Smooth muscle cell of the pulmonary artery (primary cell): ENCODE measurements at places on chromosomes 11 and 22. TPM values are rescaled to one million over a fixed set of nuclear protein-coding genes. Genes with fewer than 3 reads are reported as not detected.

The MRGPRE gene
- 0.20 TPM in 1 of 2 replicates, not detected in the other for total RNA-seq

The LMO1 gene
- total RNA-seq: not detected in 2 replicates

The YAP1 gene
- 203 and 218 TPM in 2 replicates for total RNA-seq

The OR52I1 gene
- total RNA-seq: not detected in 2 replicates

The PRR5 gene
- 1.8 and 2.3 TPM in 2 replicates for total RNA-seq

The DLG2 gene
- total RNA-seq: 1.6 and 1.9 TPM in 2 replicates

The JAML gene
- total RNA-seq: not detected in 2 replicates

The APOA1 gene
- total RNA-seq: 4.4 and 6.8 TPM in 2 replicates

The C11orf87 gene
- total RNA-seq: 0.20 and 1.9 TPM in 2 replicates

The CCDC90B gene
- 51.6 and 55.9 TPM in 2 replicates for total RNA-seq

The KCTD17 gene
- total RNA-seq: 26.1 and 36.0 TPM in 2 replicates

The CHADL gene
- 1.1 and 1.2 TPM in 2 replicates for total RNA-seq

The PPP1R14B gene
- 144 and 186 TPM in 2 replicates for total RNA-seq

The HEPHL1 gene
- not detected in 2 replicates for total RNA-seq

The NRIP3 gene
- total RNA-seq: 6.8 and 12.7 TPM in 2 replicates

The TBCEL gene
- total RNA-seq: 21.7 and 30.7 TPM in 2 replicates

The MMP10 gene
- 3.8 and 5.1 TPM in 2 replicates for total RNA-seq

The YPEL1 gene
- total RNA-seq: 1.2 and 1.6 TPM in 2 replicates

The RDX gene
- total RNA-seq: 58.8 and 68.7 TPM in 2 replicates

The OR2D2 gene
- total RNA-seq: 0.13 and 0.36 TPM in 2 replicates

The RTN4RL2 gene
- total RNA-seq: 0.13 TPM in 1 of 2 replicates, not detected in the other

The PACSIN3 gene
- 18.2 and 25.2 TPM in 2 replicates for total RNA-seq

The CALCA gene
- not detected in 2 replicates for total RNA-seq

The ENTHD1 gene
- total RNA-seq: not detected in 2 replicates

The FGF3 gene
- not detected in 2 replicates for total RNA-seq

The BIK gene
- not detected in 2 replicates for total RNA-seq

The APOBEC3G gene
- 3.8 and 16.2 TPM in 2 replicates for total RNA-seq

The MS4A8 gene
- total RNA-seq: not detected in 2 replicates

The OOSP1 gene
- total RNA-seq: not detected in 2 replicates

The CRYBA4 gene
- not detected in 2 replicates for total RNA-seq

The OR52E6 gene
- not detected in 2 replicates for total RNA-seq

The TSSK2 gene
- not detected in 2 replicates for total RNA-seq

The TSSC4 gene
- total RNA-seq: 38.7 and 49.4 TPM in 2 replicates

The ZBTB16 gene
- under 0.01 TPM in 1 of 2 replicates, not detected in the other for total RNA-seq

The KCNC1 gene
- total RNA-seq: 0.20 TPM in 1 of 2 replicates, not detected in the other

The PRG3 gene
- not detected in 2 replicates for total RNA-seq

The OR52E8 gene
- total RNA-seq: 0.13 TPM in 1 of 2 replicates, not detected in the other
